ENCODE measurements at places on chromosomes 11 and 22.

- no peak for DNase-seq
Measured at GRCh38 chr11:111384494-111384893, 5.4 kb upstream of the POU2AF1 start.

- no peak for DNase-seq
Measured at GRCh38 chr11:34411791-34412190, 26.9 kb upstream of the CAT start.

DNA sequence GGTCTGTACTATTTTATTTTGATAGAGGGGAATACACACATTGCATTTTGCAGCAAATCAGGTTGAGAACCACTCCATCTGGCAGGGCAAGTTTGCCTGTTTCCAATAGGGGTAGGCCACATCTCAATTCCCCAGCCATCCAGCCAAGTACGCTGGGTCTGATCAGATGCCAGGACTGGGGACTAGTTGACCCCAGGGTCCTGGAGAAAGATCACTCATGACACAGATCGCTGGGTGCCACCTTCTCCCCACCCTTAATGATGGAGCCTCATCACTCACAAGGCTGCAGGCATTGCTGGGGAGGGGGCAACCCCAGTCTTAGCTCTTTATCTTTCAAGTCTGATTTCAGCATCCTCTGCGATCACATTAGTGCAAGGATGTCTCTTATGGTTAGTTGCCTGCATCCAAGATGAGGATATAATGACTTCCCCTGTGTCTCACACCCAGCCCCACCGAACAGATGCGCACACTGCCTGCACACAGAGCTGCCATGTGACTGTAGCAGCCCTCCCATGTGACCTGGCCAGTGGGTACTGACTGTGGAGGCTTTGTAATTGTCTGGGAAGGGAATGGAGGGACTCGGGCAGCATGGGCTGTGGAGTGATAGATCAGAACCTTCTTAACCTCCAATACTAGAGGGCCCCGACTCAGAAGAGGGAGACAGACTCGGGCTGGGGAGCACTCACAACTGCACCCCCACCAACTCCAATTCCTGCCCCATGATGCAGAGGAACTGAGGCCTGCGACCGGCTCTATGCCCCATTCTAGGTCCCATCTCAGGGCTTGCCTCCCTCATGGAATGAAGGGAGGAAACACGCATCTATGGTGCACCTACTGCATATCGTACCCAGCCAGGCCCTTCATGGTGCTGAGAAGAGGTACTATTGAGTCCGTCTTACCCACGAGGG is 155.8 kb downstream of the DSCAML1 start:
- DNase-seq: no peak

GRCh38 chr11:46047520-46047919 is 73.7 kb downstream of the PHF21A start:
- no peak for DNase-seq

- peak; percentile 81 for DNase-seq
Measured at GRCh38 chr22:37566903-37567798, 6.9 kb downstream of the CDC42EP1 start.

GRCh38 chr11:19646308-19646707 is 66.3 kb upstream of the NAV2 start:
- DNase-seq: no peak

DNA sequence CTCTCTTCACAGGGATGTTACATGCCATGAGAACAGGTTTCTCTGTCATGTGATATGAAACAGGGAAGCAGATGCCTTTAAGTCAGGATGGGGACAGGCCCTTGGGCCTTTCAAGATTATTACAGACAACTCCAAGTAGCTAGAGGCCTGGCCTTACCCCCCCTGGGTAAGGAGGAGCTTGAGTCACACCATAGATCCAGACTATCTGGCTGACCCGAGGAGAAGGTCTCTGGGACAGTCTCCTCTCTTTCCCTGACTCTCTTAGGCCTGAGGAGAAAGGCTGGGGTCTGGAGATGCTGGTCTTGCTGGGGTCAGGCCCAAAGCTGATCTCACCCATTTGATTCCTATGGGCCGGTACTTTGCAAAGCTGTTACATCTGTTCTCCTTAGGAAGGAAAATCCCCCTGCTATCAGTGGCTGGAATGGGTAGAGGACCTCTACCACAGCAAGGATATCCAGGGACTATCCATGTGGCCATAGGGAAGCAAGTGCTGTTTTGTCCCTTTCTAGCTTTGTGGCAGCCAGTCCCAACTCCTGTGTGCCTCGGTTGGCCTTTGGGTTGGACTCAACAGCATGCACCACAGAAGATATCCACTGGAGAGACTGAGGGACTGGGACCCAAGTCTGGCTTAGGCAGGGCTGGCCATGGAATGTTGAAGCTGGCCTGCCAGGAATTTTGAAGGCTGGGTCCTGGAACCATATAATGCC is 25.2 kb downstream of the RELT start:
- DNase-seq: no peak

DNA sequence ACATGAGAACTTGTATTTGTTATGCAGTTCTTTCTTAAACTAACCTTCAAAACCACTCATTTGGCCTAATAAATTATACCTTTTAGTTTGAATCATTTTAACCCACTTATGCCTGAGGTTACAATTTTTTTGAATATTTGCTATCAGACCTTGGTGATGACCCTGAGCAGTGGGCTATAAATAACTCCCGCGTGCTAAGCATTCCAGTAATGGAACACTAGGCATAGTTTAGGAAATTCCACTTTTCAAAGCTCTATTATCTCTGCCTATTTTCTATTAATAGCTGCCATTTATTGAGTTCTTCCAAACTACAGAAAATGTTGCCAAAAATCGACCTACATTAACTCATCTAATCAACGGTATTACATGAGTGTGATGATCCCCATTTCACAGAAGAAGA is 993.4 kb upstream of the FAT3 start:
- DNase-seq: no peak

GRCh38 chr11:91851908-91852307 is 372.7 kb upstream of the FAT3 start:
- no peak for DNase-seq

GRCh38 chr11:134349109-134349801 is 17.5 kb downstream of the GLB1L2 start:
- DNase-seq: no peak

GRCh38 chr11:104614117-104614680 is 284.1 kb downstream of the CASP12 start:
- DNase-seq: no peak

GRCh38 chr11:2992997-2993325 is 832 bp upstream of the NAP1L4 start:
- DNase-seq: no peak

GRCh38 chr22:38448945-38449745 is 5.9 kb downstream of the KCNJ4 start:
- DNase-seq: no peak

DNA sequence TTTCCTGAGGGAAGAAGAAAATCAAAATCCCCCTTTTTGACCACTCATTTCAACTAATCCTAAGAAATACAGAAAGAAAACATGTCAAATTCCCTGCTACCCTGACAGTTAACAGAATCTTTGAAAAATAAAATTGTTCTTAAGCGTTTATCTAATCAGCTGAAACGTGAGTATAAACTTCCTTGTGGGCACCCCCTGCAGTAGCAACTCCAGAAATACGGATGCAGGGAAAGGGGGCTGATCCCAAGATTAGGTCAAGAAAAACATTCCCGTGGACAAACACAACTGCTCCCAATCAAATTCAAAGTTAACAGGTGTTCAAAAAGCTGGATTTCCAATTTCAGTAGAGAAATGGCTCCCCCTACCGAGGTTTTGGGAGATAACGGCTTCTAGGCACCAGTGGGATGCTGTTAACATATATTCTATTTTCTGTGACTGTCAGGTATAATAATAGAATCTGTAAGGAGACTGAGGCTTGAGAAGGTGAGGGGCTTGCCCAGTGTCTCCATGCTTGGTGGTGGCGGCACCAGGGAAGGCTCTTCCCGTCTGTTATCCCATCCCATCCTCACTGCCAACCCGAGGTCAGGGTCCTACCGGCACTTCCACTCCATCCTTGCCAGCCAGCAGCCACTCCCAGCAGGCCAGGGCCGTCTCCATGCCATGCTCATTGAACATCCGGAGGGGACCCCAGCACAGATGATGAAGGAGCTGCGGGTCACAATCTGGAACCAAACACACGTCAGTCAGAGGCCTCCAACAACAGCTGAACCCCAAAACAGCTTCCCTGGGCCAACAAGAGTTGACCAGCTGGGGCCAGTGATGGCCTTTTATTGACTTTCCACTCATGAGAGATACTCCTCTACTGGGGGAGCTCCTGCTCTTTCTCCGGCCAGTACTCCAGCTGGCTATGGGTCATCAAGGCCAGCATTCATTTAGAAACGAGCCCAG is 32.0 kb upstream of the SERPIND1 start:
- DNase-seq: no peak

GRCh38 chr11:69229511-69229910 is 64.4 kb upstream of the MYEOV start:
- no peak for DNase-seq

- no peak for DNase-seq
Measured at GRCh38 chr22:48473202-48473601, 1354.5 kb downstream of the BRD1 start.

DNA sequence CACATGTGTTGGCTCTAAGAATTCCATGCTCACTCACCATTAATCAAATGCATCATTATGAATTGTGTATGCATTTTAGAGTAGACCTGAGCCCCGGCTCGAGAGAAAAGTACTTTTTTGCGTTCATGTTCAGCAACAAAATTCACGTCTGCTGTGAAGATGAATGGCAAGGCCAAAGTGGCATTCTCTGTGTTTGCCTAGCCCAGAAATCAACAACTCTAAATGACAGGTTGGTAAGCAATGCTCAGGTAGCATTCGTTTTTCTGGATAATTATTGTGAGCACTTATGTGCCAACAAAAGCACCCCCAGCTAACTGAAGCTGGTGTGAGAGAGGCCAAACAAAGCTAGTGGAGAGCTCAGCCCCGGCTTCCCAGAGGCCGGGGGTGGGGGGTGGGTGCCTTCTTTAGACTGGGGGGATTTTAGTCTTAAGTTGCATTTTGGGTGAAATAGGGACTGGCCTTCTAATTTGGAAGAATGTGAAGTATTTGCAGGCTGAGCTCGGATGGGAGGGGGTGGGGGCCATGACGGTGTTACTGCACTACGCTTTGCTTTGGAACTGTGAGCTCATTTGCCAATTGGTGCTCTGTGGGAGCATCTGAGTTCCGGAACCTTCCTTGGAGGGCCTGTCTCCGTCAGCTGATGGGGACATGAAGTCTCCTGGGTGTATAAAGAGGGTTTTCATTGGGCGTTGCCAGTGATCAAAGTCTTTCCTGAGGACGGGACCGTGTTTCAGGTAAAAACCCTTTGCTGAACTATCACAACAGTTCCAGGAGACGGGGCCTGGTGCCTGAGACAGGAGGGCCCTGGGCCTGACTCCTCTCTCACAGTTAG is 29.0 kb upstream of the ALX4 start:
- DNase-seq: no peak

DNA sequence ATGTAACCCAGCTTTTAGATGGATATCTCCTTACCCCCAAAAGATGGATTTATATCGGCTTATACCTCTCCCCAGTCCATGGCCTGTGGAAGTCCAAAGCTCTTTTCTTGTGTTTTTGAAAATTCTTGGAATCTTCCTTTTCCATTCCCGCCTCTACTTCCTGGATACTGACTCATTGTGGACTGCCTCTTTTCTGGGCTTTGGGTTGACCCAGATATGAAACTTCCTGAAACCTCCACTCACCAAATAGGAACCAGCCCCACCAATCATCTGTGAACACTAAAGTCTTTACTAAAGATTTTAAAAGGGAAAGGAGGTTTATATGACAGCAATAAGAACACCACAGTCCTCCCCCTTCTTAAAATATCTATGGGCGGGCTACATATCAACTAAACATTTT is 163.4 kb upstream of the SYN3 start:
- DNase-seq: no peak

DNA sequence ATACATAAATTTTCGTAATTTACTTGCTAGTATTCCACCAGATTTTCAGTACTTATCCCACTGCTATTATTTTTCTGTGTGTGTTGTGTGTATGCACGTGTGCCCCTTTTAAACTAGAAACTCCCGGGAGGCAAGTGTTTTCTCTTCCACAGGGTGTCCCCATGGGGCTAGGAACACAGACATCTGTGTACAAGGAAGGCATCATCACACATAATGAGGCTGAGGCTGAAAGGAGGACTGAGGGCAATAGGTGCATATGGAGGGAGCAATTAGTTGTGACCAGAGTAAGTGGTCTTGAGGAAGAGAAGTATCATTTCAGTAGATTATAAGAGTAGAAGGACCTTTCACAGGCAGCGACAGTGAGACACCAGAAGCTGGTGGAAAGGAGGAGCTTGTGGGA is 2.1 kb upstream of the DPAGT1 start:
- DNase-seq: no peak

DNA sequence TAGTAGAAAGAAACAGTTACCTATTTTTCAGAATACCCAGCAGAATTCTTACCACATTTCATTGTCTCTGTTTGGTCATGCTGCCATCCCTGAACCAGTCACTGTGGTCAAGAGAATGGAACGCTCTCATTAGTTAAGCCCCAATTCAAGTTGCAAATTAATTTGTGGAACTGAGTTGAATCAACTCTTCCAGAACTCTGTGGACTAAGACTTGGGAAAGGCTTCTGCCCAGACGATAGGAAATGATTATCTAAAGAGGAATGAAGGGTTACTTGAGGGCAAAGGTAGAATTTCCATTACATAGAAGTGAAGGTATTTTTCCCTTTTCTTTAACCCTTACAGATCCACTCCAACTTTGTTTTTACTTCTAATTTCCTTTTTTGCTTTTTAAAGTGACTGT is 286.4 kb downstream of the DYNC2H1 start:
- no peak for DNase-seq

DNA sequence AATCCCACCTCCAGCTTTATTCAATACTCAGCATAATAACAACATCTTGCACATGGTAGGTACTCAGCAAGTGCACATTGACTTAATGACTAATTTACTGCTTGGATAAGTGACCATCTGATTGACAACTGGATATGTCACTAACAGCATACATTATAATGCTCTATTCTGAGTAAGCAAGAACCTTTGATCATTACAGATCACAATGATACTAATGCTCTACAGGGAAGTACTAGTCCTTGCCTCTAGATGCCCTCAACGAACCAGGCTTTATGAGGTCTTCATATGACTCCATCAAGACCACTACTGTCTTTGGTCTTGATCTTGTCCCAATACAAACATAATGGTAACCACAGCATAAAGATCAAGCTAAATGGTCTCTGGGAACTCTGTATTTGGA is 167.6 kb upstream of the MTMR2 start:
- DNase-seq: no peak

DNA sequence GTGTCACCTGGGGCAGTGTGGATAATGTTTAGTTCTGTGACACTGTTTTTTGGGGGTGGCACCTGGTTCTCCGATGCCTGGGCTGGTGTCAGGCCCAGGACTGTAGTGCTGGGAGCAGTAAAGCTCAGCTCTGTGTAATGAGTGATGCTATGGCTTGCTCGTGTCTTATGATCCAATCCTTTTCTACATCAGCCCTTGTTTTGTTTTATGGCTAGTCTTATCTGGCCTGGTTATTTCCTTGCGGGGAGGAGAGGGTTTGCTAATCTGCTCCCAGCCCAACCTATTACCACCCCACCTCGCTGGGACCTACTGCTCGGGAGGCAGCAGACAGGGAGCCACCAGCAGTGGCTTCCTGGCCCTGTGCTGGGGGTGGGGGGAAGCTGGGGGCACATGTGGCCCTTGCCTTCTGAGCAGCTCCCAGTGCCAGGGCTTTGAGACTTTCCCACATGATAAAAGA is 35.0 kb upstream of the TPBGL start:
- no peak for DNase-seq
